ENCODE measurements at places on chromosomes 6 and 20. TPM values are rescaled to one million over a fixed set of nuclear protein-coding genes. Genes with fewer than 3 reads are reported as not detected.

Gene HDGFL1
- not detected for total RNA-seq

Gene CCN5
- total RNA-seq, result not detected

Gene CRISP3
- not detected for total RNA-seq

Gene CPNE5
- 2.9 TPM for total RNA-seq

Gene TTLL9
- 1.5 TPM for total RNA-seq

Gene HCRTR2
- not detected for total RNA-seq

GRCh38 chr6:151914484-151914883 lies 107.0 kb downstream of the ESR1 start:
- DNase-seq, result no peak
- H3K4me1 ChIP-seq, result no peaks in the 10 kb centered on the region
- no peak overlapping the region for H3K4me3 ChIP-seq
- H3K36me3 ChIP-seq, result no peaks in the 10 kb centered on the region
- no peaks in the 10 kb centered on the region for H3K27me3 ChIP-seq
- H3K27ac ChIP-seq, result no peak overlapping the region

DNA sequence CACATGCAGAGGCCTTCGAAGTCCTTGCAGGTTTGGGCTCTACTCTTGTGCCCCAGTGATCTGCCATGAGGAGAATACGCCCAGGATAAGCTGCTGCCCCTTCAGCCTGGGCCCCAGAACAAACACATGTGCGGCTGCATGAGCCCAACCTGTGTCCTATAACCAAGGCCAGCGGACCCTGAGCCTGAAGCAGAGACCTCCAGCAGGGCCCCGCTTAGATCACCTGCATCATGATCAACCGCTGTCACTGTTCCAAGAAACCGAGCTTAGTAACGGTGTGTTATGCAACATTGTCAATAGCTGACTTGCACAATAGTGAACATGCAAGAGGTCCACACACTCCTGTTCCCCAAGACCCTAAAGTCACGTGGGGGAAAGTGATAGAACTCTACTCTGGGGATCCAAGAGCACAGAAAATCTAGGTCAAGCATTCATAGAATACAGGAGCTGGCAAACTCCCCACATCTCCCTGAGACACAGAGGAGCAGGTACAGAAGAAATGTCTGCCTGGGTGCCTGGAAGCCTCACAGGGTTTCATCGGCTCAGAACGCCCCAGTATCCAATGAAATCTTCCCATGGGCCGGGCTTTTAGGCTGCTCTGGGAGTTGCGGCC lies 136.2 kb downstream of the BMP7 start:
- DNase-seq, result no peak
- peaks cover 15% of the 10 kb centered on the region for H3K4me1 ChIP-seq
- peaks cover 4% of the 10 kb centered on the region for H3K36me3 ChIP-seq
- peaks cover 2% of the 10 kb centered on the region for H3K27me3 ChIP-seq

DNA sequence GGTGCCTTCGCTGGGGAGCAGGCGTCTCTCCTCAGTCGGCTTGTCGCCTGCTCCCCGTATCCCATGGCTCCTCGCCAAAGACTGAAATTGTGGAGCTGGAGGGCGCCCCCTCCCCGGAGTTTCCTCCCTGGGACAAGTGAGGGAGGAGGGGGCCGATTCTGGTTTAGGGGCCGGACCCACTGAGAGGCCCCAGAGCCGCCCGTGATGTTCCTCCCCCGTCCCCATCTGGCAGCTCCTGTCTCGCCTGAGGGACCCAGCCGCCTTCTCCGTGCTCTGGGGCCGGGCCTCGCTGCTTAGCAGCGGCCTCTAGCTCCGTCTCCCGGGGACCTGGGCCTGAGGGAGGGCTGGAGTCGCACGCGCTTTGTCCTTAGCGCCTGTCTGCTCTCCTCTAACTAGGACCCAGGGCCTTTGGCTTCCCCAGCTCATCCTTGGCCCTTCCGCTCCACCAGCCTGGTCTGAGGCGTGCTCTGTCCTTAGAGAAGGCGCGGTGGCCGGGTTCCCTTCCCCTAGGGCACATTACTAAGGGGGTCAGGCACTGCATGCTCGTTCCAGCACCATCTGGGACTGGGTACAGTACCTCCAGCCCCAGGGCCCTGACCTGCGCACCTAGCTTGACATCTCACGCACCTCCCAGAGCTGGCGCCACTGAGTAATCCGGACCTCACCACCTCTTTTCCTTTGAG lies 29.7 kb downstream of the SLC12A5 start:
- H3K4me1 ChIP-seq, result peaks cover 35% of the 10 kb centered on the region
- peaks cover 25% of the 10 kb centered on the region for H3K27me3 ChIP-seq
- DNase-seq, result peak; percentile 71
- no peak overlapping the region for H3K27ac ChIP-seq
- peaks cover 20% of the 10 kb centered on the region for H3K36me3 ChIP-seq

GRCh38 chr6:73704260-73704659 lies 8.3 kb downstream of the CD109 start:
- DNase-seq, result no peak
- H3K4me1 ChIP-seq, result no peaks in the 10 kb centered on the region
- no peak overlapping the region for H3K27ac ChIP-seq
- no peaks in the 10 kb centered on the region for H3K27me3 ChIP-seq
- H3K36me3 ChIP-seq, result no peaks in the 10 kb centered on the region

- H3K27me3 ChIP-seq, result peaks cover 3% of the 10 kb centered on the region
- no peak overlapping the region for H3K27ac ChIP-seq
- H3K4me1 ChIP-seq, result peaks cover 7% of the 10 kb centered on the region
- peaks cover 7% of the 10 kb centered on the region for H3K36me3 ChIP-seq
- no peak overlapping the region for H3K4me3 ChIP-seq
These were observed 103.4 kb upstream of the RALGAPA2 start for GRCh38 chr20:20815711-20816455.

- no peaks in the 10 kb centered on the region for H3K27me3 ChIP-seq
- no peak overlapping the region for H3K27ac ChIP-seq
- no peaks in the 10 kb centered on the region for H3K4me1 ChIP-seq
- no peak for DNase-seq
- H3K4me3 ChIP-seq, result no peak overlapping the region
- H3K36me3 ChIP-seq, result no peaks in the 10 kb centered on the region
These were observed 32.0 kb downstream of the HLA-C start for GRCh38 chr6:31239854-31240253.

DNA sequence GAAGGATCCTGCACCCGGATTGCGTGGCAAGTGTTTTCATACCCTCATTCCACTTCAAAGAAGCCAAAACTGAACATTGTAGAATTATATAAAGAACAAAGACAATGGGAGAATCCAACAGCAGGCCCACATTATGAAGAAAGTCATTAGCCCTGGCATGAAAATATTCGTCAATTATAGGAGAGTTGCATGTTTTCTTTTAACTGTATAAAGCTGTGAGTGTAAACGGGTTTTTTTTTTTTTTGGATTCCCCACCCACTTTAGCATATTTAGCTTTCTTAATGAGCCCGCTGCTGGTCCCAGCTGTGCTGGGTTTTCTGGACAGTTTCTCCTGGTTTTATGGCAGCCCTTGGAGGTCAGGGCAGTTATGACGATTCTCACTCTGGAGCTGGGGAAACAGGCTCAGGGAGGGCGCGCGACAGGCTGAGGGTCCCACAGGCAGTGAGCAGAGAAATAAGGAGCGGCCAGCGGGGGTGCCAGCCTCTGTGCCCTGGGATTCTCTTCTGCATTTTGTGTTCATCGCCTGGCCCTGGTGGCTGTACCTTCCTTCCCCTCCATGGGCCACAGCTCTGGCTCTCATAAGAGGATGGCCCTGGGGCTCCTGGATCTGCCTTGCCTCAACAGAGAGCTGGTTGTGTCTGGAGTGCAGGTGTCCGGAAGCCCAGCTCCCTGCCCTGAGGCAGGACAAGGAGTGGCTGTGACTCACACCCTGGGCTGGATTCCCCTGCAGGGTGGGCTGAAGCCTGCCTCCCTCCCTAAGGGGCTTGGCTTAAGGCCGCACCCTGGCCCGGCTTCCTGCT lies 24.1 kb upstream of the SULF2 start:
- H3K27ac ChIP-seq, result no peak overlapping the region
- H3K27me3 ChIP-seq, result peaks cover 6% of the 10 kb centered on the region
- H3K4me1 ChIP-seq, result peaks cover 8% of the 10 kb centered on the region
- DNase-seq, result no peak

DNA sequence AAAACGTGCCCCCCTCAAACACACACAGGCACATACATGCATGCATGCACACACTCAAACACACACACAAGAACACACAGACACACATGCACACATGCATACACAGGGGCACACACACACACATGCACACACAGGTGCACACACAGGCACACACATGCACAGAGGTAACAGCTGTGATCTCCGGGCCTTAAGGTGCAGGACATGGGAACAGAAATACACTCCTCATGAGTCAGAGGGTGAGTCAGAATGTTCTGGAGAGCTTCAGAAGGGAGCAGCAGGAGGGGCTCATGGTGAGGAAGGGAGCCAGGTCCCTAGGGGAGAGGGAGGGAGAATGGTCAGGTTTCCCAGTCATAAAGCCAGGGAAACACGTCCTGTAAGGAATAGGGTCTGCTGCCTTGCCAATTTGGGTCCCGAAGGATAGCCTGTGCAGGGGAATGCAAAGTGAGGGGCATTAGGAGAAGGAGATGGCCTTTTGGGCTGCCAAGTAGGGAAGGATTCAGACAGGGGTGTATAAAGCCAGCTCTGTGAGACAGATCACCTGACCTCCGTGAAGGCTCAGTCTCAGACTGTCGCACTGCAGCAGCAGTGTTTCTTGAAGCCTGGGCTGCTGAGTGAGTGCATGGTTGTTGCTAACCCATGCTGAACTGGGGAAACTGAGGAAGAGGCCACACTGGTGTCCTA lies 123.9 kb downstream of the MAFB start:
- no peaks in the 10 kb centered on the region for H3K4me1 ChIP-seq
- H3K27me3 ChIP-seq, result peaks cover 2% of the 10 kb centered on the region
- H3K27ac ChIP-seq, result no peak overlapping the region
- no peak for DNase-seq
- H3K36me3 ChIP-seq, result no peaks in the 10 kb centered on the region

GRCh38 chr6:42104095-42104803 lies 38.2 kb downstream of the C6orf132 start:
- no peaks in the 10 kb centered on the region for H3K36me3 ChIP-seq
- H3K27ac ChIP-seq, result peak overlapping the region; percentile 8
- H3K4me3 ChIP-seq, result no peak overlapping the region
- DNase-seq, result peak; percentile 84

DNA sequence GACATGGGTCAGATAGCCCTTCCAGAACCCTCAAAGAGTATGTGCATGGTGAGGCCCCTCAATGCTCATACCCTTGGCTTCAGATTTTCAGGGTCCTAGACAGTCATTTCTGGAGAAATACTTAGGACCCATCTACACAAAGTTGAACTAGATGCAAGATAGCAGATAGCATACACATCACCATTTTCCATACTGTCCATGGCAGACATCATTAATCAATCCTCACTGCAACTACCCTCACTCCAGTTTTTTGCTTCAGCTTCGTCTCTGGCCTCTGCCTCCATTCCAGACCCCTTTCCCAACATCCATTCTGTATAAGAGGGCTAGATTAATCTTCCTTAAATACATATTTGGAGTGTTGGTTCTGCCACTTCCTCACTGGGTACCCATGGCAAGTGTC lies 95.5 kb upstream of the MYL9 start:
- H3K27ac ChIP-seq, result no peak overlapping the region
- H3K27me3 ChIP-seq, result peaks cover 7% of the 10 kb centered on the region
- H3K36me3 ChIP-seq, result no peaks in the 10 kb centered on the region
- H3K4me1 ChIP-seq, result peaks cover 3% of the 10 kb centered on the region
- DNase-seq, result no peak

- no peaks in the 10 kb centered on the region for H3K36me3 ChIP-seq
- DNase-seq, result no peak
- H3K4me3 ChIP-seq, result no peak overlapping the region
- no peak overlapping the region for H3K27ac ChIP-seq
- H3K27me3 ChIP-seq, result peaks cover 8% of the 10 kb centered on the region
These were observed 284.1 kb upstream of the TAB2 start for GRCh38 chr6:149033454-149033853.

DNA sequence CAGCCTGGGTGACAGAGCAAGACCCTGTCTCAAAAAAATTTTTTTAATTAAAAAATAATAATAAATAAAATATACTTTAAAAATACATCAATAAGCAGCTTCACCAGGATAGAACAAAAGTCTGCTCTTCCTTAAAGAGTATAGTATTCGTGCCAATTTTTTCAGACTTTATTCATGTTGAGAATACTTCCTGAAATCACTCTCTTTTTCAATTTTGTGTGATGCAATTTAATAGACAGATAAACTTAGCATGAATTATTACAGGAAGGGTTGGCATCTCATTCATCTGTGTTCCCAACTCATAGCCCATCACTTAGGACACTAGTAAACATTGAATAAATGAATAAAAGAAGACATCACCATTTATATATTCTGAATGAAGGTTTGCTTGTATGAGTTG lies 52.4 kb downstream of the IPCEF1 start:
- H3K4me1 ChIP-seq, result no peaks in the 10 kb centered on the region
- no peak overlapping the region for H3K4me3 ChIP-seq
- H3K36me3 ChIP-seq, result no peaks in the 10 kb centered on the region

DNA sequence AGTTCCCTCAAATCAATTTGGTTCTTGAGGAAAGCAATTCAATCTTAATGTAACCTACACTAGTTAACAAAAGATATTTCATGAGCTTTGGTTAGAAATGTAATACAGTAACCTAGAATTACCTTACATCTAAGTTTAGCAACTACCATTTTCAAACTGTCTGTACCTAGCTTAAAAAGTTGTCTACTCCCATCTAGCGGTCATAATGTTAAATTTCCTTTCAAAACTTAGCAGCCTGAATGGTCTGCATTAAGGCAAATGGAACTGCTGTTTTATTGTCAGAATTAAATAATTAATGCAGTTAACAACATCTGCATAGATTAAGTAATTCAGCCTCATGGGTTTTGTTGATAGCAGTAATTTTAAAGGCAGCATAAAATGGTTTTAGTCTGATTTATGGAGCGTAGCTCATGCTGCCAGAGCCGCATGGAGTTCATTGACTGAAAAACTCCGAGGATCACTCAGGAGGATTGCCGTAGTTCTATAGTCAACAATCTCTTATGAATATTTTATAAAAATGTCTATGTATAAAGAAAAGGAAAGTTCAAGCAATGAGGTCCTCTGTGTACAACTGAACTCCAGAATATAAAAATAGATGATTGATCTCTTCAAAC lies 485.4 kb upstream of the MANEA start:
- no peak overlapping the region for H3K4me3 ChIP-seq
- no peak overlapping the region for H3K27ac ChIP-seq

GRCh38 chr20:32289661-32290431 lies 12.4 kb downstream of the KIF3B start:
- peaks cover 2% of the 10 kb centered on the region for H3K27me3 ChIP-seq
- no peak overlapping the region for H3K27ac ChIP-seq
- H3K36me3 ChIP-seq, result no peaks in the 10 kb centered on the region
- no peak overlapping the region for H3K4me3 ChIP-seq
- DNase-seq, result no peak
- peaks cover 3% of the 10 kb centered on the region for H3K4me1 ChIP-seq

- no peak overlapping the region for H3K4me3 ChIP-seq
- H3K27ac ChIP-seq, result no peak overlapping the region
- H3K4me1 ChIP-seq, result no peaks in the 10 kb centered on the region
- H3K36me3 ChIP-seq, result no peaks in the 10 kb centered on the region
These were observed 50.2 kb upstream of the SENP6 start for GRCh38 chr6:75551367-75551952.

GRCh38 chr20:64223526-64224067 lies 32.0 kb upstream of the PCMTD2 start:
- peak overlapping the region; percentile 69 for H3K4me3 ChIP-seq
- peaks cover 5% of the 10 kb centered on the region for H3K36me3 ChIP-seq
- H3K27me3 ChIP-seq, result peaks cover 24% of the 10 kb centered on the region
- H3K27ac ChIP-seq, result peak overlapping the region; percentile 96

GRCh38 chr20:59955131-59955796 lies 3.0 kb upstream of the CDH26 start:
- no peak overlapping the region for H3K27ac ChIP-seq
- no peaks in the 10 kb centered on the region for H3K36me3 ChIP-seq
- H3K27me3 ChIP-seq, result no peaks in the 10 kb centered on the region
- H3K4me3 ChIP-seq, result no peak overlapping the region
- H3K4me1 ChIP-seq, result peaks cover 14% of the 10 kb centered on the region

GRCh38 chr6:118537574-118537973 lies 10.5 kb upstream of the PLN start:
- H3K4me3 ChIP-seq, result no peak overlapping the region
- H3K27ac ChIP-seq, result no peak overlapping the region
- H3K36me3 ChIP-seq, result no peaks in the 10 kb centered on the region
- H3K27me3 ChIP-seq, result no peaks in the 10 kb centered on the region
- no peak for DNase-seq
